Thoracic aorta (tissue), 2 donors: ENCODE measurements at places on chromosomes 5 and 9. TPM values are rescaled to one million over a fixed set of nuclear protein-coding genes. Genes with fewer than 3 reads are reported as not detected.
A peak's percentile ranks its signal among the peaks of the same experiment; 100 is the strongest.

Gene ZNF366
- 3.1 TPM for total RNA-seq

Gene PPP2R2B
- total RNA-seq: 9.5 TPM

Gene SCGB3A2
- not detected for total RNA-seq

Gene HAPLN1
- total RNA-seq: 2.0 TPM

Gene NUTM2G
- total RNA-seq: not detected

Gene PCDHGA8
- 13.9 TPM for total RNA-seq

DNA sequence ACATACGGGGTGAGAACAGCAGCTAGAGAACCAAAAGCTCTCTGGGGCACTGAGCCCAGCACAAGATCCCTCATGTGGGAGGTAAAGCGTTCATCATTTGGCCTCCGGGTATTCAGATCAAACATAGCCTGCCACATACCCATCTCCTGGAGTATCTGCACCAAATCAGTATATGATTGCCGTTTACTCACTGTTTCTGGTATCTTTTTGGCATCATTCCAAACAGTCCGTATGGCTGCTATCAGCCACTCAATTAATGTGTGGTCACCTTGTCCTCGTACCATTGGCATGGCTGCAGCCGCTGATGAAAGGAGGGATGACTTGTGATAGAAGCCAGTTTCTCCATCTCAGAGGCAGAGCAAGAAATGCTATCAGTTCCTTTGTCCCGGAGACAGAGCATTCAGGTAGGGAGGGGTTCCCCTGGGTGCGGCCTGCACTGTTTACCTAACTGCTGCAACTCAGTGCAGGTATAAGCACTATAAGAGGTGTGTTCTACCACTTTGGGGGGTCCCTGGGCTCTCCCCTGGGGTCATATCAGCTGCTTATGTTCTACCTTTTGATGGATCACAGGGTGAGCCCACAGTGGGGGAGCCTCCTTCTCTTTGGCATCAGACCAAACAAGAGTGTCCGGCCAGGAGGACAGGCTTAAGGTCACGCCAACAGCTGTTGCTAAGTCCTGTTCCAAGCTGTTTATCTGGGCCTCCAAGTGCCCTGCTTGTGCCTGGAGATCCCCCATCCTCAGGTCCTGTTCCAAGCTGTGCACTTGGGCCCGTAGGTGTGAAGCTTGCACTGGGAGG, 9.4 kb downstream of the DMAC1 start:
- no peaks in the 10 kb centered on the region for H3K27me3 ChIP-seq
- no peak overlapping the region for H3K4me3 ChIP-seq
- no peaks in the 10 kb centered on the region for H3K4me1 ChIP-seq
- no peak for DNase-seq

GRCh38 chr5:43485406-43485805, 1.7 kb upstream of the TMEM267 start:
- peaks cover 21% of the 10 kb centered on the region for H3K4me1 ChIP-seq
- DNase-seq: no peak
- no peak overlapping the region for H3K4me3 ChIP-seq
- no peaks in the 10 kb centered on the region for H3K36me3 ChIP-seq
- H3K27ac ChIP-seq: peak overlapping the region; percentile 99

GRCh38 chr9:86730163-86730928, 217.0 kb downstream of the GAS1 start:
- H3K27me3 ChIP-seq: no peaks in the 10 kb centered on the region
- DNase-seq: no peak
- H3K27ac ChIP-seq: no peak overlapping the region
- H3K36me3 ChIP-seq: no peaks in the 10 kb centered on the region
- H3K4me3 ChIP-seq: no peak overlapping the region
- peaks cover 14% of the 10 kb centered on the region for H3K4me1 ChIP-seq

- no peak overlapping the region for H3K27ac ChIP-seq
- H3K4me3 ChIP-seq: no peak overlapping the region
- H3K4me1 ChIP-seq: peaks cover 14% of the 10 kb centered on the region
- DNase-seq: no peak
Measured at GRCh38 chr5:108143581-108143980, 238.3 kb downstream of the FBXL17 start.

DNA sequence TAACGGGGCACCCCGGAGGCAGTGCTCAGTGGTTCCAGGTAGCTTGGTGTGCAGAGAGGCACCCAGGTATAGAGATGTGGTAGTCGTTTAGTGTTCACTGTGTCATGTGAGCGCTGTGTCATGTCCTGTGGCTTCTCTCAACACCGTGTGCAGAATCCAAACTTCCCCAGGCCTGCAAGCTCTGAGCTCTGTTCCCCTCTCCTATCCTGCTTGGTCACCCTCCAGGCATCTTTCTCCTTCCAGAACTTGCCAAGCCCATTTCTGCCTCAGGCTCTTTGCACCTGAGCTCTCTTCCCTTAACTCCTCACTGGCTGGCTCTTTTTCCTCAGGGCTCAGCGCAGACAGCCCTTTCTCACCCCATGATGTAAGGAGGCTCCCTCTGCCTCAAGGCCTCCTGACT, 64.8 kb downstream of the CARTPT start:
- no peak overlapping the region for H3K4me3 ChIP-seq
- no peak for DNase-seq
- peak overlapping the region; percentile 86 for H3K27ac ChIP-seq
- H3K27me3 ChIP-seq: no peaks in the 10 kb centered on the region
- H3K36me3 ChIP-seq: no peaks in the 10 kb centered on the region

GRCh38 chr9:36164989-36165388, 4.2 kb upstream of the CCIN start:
- no peaks in the 10 kb centered on the region for H3K27me3 ChIP-seq
- H3K36me3 ChIP-seq: no peaks in the 10 kb centered on the region
- peaks cover 17% of the 10 kb centered on the region for H3K4me1 ChIP-seq

- peaks cover 7% of the 10 kb centered on the region for H3K36me3 ChIP-seq
- H3K27ac ChIP-seq: peak overlapping the region; percentile 73
- H3K4me3 ChIP-seq: no peak overlapping the region
- no peaks in the 10 kb centered on the region for H3K27me3 ChIP-seq
Measured at GRCh38 chr5:52895075-52895474, 94.1 kb upstream of the ITGA2 start.

DNA sequence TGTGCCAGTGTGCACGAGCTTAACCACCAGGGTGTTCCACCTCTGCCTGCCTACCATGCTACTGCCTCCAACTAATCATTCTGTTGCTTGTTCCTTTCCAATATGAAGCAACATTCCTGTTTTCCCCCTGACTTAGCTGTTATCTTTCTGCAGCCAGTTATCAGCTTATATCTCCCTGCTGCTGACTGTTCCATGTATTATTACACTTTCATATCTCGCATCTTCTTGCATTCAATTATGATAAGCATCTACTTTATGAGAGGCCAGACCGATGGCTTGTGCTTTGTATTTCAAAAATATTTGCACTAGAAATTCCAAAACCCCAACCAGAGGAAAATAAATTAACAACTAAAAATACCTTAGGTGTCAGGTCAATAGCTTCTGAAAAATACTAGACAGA, 394.0 kb upstream of the BRINP1 start:
- no peaks in the 10 kb centered on the region for H3K27me3 ChIP-seq
- no peaks in the 10 kb centered on the region for H3K4me1 ChIP-seq
- H3K4me3 ChIP-seq: no peak overlapping the region
